ENCODE measurements at places on chromosomes 3 and 15.

- DNase-seq: no peak
Measured at GRCh38 chr15:56168394-56168793, 75.3 kb downstream of the RFX7 start.

- DNase-seq: no peak
Measured at GRCh38 chr3:121508389-121508788, 37.4 kb downstream of the POLQ start.

DNA sequence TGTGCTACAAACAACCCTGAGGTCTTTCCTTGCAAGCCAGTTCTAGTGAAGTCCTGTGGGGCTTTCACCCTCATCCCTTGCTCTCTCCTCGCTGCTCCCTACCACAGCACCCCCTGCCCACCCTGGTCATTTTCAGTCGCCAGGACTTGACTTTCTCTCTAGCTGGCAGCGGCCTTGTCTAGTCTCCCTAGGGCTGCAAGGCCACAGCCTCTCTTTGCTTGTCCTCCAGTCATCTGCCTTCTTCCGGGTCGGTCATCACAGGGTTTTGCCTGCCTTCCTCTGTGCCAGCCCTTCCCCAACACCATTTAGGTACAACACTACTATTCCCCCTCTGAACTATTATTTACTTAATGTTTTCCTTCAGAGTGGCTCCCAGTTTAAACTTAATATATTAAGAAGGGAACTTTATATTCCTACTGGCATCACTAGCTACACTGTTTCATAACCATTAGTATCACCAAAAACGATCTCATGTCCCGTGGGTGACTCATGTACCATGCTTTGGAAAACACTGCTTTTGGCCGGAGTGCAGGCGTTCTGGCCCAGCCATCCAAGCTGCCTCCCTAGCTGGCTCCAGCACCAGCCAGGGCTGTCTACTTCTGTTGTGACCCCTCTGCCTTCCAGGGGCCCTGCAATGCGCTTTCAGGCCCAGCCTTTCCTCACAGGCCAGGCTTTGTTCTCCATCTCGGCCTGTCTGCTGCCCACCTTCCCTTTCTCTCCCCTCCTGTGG is 21.4 kb downstream of the FAH start:
- no peak for DNase-seq

- DNase-seq: no peak
Measured at GRCh38 chr15:60526127-60526616, 47.2 kb upstream of the ICE2 start.

DNA sequence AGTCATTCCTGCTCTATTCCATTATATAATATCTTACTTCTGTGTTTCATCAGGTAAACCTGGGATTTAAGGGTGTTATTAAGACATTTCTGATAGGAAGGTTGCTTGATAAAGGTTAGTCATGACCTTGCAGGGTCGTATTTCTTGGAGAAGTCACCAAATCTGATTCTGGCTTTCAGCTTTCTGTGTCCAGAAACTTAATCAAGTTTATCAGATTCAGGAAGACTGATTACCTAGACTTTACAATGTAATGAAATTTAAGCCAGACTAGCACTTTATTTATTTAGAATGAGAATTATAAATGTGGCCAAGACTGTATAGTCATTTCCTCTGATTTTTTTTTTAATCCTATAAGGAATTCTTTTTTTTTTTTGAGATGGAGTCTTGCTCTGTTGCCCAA is 81.9 kb downstream of the NEO1 start:
- DNase-seq: no peak

Data from GM12865 (cell line).